NCI-H187 treated with DMSO at 0.1 percent for 48 hours (cell line): ENCODE measurements at places on chromosomes 4 and X.

- DNase-seq: no peak
Measured at GRCh38 chr4:169283114-169283509, 12.4 kb upstream of the SH3RF1 start.

DNA sequence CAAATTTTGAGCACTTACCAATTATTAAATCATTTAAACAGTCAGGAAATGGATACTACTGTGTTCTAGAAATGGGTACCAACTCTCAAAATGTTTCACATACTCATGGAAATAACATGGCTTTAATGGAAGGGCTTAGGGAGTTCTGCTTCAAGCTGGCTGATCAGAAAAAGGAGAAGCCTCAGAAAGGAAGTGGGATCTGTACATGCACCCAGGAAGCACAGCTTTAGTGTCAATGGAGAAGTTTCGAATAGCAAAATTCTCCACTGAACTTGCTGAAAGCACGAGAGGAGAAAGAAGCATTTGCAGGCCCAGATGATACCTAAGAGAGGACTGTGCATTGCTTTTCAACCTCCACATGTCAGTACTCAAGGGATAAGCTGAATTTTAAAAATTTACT lies 11.1 kb upstream of the HS3ST1 start:
- DNase-seq: no peak

- no peak for DNase-seq
Measured at GRCh38 chr4:113901994-113902787, 77.3 kb downstream of the ARSJ start.

DNA sequence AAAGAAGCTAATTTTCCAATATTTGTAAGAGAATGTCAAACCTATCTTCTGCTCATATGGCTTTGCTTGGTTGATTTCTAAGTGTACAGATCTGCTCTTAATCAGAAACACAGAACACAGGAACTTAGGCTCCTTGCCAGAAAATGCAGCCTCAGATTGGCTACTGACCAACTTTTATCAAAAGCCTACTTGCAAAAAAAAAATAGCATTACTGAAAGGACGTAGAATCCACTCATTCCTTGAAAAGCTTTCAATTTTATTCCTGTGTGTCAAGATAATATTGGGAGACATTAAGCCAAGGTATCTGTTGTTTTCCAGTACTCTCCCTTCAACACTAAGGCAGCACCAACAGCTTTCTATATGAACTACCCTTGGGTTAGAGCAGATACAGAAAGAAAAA lies 127.6 kb upstream of the INTU start:
- no peak for DNase-seq

GRCh38 chr4:136277741-136278140 lies 1254.6 kb downstream of the PCDH18 start:
- no peak for DNase-seq

- no peak for DNase-seq
Measured at GRCh38 chrX:38363046-38363445, 10.6 kb downstream of the OTC start.

DNA sequence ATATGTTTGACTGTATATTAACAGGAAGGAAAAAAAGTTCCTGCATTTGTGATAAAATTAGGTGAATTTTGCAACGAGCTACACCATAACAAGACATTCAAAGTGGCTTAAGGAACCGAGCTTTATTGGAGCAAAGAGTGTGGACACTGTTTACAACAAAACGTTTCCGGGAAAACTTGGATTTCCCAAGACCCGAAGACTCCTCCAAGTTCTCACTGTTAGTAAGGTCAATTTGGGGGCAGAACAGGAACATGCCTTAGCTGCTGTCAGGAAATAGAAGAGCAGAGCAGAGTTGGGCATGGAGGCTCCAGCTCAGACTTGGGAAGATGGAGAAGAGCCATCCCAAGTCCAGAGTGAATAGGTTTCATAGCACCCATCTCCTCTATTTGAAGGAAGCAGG lies 16.5 kb downstream of the ADH6 start:
- no peak for DNase-seq

DNA sequence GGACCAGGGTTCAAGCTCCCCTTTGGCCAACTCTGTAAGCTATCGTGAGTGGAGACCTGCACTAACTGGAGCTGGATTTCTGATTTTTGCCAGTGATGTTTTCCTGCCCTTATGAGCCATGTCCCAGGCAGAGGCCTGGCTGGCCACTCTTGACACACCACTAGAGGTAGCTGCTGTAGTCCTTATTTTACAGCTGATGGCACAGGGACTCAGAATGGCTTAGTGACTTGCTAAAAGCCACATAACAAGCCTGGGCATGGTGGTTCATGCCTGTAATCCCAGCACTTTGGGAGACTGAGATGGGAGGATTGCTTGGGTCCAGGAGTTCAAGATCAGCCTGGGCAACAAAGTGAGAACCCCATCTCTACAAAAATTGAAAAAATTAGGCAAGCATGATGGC lies 33.4 kb downstream of the CYTL1 start:
- no peak for DNase-seq

DNA sequence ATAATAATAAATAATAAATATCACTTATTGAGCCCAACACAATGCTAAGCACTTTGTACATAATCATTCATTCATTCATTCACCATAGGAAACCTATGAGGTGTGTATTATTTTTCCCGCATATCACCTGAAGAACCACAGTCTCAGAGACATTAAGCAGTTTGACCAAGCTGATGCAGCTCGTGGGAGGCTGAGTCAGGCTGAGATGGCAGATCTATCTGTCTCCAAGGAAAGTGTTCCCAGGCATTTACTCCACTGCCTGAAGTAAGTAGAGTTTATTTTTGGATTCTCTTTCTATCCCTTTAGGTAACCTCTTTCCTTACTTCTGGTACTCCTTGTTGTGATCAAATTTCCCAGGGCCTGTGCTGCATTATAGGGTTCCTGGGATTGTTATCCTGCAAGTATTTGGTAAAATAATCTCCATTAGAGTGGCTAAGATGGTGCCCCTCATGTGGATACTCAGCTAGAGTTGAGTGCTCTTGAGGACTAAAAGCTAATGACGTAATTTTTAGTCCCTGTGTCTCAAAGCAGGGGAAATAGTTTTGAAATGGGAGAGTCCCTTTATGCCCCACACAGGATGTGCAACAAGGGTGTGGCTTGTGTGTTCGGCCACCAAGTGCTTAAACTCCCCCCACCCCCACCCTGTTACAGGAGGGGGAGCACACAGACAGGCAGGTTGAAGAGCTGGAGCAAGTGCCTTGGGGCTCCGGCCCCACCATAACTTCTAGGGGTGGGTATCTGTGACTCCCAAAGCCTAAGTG lies 467.0 kb downstream of the STIM2 start:
- no peak for DNase-seq

- no peak for DNase-seq
Measured at GRCh38 chr4:8910100-8910821, 38.6 kb upstream of the HMX1 start.

- no peak for DNase-seq
Measured at GRCh38 chrX:18010253-18010652, 149.2 kb upstream of the RAI2 start.

DNA sequence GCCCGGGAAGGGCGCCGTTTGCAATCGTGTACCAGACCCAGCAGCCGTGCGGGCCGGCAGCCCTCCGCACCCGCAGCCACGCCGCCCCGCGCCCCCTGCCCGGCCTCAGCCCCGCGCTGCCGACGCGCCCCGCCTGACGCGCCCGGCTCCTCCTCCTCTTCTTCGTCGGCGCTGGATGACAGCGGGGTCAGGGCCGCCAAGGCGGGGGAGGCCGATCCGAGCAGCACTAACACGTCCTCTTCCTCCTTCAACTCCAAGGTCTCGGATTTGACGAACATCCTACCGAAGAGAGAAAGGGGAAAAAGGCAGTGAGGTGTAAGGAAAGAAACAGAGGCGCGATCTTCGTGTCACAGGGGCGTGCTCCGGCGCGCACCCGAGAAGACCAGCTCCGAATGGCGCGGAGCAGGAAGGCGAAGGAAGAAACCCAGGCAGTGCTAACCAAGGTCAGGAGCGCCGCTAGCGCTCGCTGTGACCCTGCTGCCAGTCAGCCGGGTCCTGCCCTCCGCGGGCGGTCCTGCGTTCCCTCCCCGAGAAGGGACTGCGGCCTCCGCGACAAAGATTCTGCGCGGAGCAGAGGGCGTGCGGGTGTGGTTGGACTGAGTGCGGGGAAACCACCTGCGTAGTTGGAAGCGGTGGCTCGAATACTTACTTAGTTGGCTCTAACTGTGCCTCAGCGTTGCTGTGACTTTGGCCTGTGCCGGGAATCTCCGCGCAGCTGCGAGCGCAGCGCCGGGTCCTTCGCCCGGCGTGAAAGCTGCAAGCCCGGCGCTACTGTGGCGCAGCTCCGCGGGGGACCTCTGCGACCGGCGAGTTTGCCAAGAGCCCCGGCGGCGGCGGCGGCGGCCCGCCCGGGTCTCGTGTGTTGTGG lies 548 bp downstream of the NEUROG2 start:
- DNase-seq: no peak
